Karpas-422 (cell line): ENCODE measurements at places on chromosomes 4 and X.

DNA sequence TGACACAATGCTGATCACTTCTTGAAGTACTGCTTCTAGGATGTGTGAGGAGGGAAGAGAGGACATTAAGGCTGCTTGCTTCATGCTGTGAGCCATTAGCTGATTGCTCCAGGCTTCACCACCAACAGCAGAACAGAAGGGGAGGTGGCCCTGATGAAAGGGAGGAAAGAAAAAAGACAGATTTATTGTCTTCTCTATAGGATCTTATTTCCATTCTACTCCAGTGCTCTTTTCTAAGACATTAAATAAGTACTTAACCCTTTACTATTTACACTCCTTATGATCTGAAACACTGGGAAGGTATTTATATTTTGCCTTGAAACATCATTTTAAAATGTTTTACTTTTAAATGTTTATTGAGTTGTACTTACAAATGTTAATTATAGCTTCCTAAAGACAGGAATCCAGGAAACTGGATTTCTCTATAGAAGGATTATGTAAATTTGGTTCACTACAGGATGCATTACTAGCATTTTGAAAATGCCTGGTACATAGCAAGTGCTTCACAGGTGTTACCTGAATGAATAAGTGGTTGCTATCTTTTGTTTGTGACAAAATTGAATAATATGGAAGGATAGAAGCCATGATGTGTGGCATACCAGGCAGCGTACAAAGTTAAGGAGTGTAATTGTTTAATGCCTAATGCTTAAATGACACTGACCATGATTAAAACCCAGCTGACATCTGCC, 680.9 kb upstream of the ATOH1 start:
- no peak for DNase-seq

- no peak for DNase-seq
Measured at GRCh38 chr4:68021185-68021584, 57.9 kb upstream of the TMPRSS11A start.

DNA sequence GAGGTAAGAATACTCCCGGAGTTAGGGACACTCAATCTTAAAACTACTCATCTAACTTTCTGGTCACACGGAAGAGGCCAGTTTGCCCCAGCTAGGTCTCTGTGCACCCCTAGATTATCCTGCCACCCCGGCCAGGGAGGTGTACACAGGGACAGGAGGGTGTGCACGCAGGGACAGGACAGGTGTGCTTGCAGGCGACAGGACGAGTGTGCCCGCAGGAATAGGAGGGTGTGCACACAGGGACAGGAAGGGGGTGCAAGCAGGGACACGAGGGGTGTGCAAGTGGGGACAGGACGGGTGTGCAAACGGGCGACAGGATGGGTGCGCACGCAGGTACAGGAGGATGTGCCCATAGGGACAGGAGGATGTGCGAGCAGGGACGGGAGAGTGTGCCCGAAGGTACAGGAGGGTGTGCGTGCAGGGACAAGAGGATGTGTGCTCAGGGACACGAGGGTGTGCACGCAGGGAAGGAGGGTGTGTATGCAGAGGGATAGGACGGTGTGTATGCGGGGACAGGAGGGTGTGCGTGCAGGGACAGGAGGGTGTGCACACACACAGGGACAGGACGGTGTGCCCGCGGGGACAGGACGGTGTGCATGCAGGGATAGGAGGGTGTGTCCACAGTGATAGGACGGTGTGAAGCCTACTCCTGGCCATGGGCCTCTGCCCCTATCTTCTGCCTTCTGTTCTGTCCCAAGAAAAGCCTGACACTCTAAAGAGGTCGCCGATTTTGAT, 4.1 kb downstream of the TMEM271 start:
- DNase-seq: no peak

GRCh38 chr4:83340692-83341343, 6.2 kb upstream of the HPSE start:
- no peak for DNase-seq

DNA sequence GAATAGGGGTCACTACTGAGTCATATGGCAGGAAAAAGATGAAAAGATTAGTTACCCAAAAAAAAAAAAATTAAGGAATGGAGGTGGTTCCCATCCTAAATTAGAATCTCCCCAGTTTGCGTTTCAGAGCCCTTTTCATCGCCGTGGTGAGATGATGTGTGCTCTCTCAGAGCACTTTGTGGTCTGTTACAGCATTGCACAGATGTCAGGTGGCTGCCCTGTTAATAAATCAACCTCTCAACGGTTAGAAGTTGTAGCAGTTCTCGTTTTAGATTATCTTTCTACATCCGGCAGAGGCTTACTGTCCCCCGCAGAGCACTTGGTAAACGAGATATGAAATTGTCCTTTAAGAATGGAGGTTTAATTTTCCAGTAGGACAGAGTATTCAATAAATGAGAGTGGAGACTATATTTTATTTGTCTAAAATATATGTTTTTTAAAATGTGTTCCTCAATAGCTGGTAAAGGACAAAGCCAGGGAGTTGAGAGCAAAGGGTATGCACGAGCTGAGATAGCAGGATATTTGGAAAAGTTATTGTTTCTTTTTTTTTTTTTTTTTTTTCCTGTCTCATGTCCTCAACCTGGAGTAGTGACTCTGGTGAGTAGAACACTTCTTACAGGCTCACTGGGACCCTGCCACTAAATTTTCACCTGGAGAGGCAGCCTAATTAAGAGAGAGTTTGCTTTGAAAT, 26.9 kb downstream of the AFF1 start:
- peak; percentile 89 for DNase-seq

DNA sequence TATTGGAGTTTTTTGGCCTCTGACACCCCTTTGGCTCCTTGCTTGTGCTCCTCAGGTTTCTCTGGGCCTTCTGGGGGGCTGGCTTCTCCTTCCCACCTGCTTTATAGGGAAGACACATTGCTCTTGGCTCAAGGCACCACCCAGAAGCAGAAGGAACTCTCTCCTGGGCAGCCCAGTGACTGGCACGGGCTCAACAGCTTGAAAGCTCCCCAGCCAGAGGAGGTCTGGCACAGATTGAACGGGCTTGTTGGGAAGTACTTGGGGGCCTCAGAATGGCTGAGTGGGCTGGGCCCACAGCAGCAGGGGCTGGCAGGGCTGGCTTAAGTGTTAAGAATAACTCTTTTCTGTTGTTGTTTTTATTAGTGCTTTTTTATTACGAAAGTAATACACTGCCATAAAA, 11.2 kb upstream of the ZNF185 start:
- no peak for DNase-seq

DNA sequence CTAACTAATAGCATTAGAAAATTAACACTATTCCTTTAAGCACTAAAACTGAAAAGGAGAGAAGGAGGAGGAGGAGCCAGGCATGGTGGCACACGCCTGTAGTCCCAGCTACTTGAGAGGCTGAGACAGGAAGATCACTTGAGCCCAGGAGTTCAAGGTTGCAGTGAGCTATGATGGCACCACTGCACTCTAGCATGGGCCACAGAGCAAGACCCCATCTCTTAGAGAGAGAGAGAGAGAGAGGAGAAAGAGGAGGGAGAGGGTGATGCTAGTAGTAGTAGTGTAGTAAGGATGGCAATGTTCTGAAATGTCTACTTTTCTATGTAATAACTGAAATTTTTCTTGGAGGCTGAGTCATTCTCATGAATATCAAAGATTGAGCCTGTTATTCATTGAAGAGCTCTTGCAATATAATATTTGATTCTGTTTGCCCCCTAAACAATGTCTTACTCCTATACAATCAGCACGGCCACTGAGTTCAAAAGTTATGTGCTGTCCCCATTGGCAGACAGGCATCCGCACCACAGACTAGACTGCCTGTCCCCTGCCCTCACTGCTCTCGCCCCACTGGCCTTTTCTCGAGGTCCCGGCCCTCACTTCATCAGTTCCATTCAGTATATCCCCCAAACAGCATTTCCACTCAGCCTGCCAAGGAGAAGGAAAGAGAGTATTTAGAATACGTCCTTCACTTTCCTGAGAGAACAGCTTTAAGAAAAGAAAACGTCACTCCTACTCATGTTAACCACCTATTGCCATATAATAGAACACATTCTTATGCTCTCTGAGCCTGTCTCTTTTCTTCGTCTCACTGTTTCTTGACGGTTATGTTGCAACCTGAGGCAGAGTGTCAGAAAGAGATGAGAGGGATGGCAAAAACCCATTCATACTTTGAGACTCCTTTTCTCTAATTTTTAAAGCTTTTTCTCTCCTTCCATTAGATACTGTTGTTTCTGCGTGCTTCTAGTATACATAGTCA, 238.1 kb downstream of the PALLD start:
- DNase-seq: no peak

- no peak for DNase-seq
Measured at GRCh38 chr4:18111081-18111480, 89.5 kb upstream of the LCORL start.

- peak; percentile 61 for DNase-seq
Measured at GRCh38 chrX:5936438-5936837, 292.2 kb downstream of the NLGN4X start.

DNA sequence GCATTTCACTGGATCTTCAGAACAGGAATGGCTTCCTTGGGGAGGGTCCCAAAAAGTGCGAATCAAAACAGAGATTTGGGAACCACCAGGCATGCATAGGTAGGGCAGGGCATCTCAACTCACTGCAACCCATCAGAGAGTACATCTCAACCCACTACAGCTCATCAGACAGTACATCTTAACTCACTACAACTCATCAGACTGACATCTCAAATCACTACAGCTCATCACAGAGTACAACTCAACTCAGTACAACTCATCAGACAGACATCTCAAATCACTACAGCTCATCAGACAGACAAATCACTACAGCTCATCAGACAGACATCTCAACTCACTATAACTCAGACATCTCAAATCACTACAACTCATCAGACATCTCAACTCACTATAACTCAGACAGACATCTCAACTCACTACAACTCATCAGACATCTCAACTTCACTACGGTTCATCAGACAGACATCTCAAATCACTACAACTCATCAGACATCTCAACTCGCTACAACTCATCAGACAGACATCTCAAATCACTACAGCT, 47.5 kb upstream of the CLDN34 start:
- no peak for DNase-seq

- no peak for DNase-seq
Measured at GRCh38 chr4:26765515-26765914, 95.1 kb upstream of the STIM2 start.

DNA sequence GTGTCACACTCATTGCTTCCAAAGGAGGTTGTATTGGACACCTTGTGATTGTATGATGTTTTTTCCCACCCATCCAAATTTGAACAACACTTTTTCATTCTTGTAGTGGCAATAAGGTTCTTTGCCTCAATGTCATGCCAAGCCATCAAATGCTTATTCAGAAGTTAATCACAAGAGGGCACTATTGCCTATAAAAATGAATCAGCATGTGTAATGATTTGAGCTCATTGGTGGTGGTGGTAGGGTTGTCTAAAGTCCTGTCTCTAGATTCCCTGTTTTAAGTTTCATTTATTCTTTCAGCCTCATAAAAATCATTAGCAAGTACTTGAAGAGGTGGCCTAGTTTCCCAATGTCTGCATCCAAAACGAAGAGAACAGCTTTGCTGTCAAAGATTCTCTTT, 37.0 kb downstream of the IRS4 start:
- peak; percentile 77 for DNase-seq

DNA sequence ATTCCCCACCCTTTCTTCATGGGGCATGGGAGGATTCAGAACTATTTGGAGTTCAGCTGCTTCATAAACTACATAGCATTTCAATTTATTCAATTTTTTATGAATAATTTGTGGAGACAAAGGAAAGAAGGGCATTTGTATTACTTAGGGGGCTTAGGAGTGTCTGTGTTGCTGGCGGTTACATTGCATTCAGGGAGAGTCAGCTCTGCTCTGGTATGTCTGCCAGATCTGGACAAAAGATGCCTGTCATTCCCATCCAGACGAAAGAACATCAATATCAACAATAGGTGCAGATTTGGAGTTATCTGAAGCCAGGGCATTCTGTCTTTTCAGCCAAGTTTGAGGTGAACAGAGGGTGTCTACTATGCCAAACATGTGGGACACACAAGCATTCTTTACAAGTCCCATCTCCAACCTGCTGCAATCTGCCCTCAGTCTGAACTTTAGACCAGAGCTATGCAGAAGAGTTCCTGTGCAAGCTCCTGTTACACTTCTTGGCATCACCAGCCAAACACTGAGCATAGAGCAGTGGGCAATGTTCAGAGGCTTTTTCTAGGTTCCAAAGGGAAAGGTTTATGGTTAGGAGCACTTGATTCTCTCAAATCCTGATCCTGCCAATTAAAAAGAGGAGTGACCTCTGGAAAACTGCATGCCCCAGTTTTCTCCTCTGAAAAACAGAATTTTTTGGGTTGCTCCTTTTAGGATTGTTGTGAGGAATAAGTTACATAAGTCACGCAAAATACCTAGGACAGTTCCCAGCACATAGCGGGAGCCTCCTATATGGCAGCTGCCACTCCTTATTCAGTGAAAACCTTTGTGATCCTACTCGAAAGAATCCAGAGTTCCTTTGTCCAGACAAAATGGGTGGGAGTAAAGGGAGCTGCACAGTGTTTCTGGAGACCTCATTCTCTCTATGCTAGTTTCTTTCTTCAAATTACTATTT, 719.5 kb upstream of the SLIT2 start:
- DNase-seq: no peak

DNA sequence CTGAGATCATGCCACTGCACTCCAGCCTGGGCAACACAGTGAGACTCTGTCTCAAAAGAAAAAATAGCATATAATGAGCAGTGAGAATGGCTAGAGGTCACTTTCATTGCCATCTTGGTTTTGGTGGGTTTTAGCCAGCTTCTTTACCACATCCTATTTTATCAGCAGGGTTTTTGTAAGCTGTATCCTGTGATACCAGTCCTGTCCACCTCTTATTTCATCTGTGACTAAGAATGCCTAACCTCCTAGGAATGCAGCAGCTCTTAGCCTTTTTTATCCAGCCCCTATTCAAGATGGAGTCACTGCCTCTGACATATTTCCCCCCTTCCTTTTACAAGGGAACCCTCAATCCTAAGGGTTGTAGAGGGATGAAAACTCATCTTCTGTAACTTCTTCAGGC, 26.1 kb upstream of the IGFBP7 start:
- no peak for DNase-seq

GRCh38 chr4:67035501-67035900, 509.8 kb downstream of the CENPC start:
- no peak for DNase-seq
